ENCODE measurements at places on chromosomes 1 and 21.

DNA sequence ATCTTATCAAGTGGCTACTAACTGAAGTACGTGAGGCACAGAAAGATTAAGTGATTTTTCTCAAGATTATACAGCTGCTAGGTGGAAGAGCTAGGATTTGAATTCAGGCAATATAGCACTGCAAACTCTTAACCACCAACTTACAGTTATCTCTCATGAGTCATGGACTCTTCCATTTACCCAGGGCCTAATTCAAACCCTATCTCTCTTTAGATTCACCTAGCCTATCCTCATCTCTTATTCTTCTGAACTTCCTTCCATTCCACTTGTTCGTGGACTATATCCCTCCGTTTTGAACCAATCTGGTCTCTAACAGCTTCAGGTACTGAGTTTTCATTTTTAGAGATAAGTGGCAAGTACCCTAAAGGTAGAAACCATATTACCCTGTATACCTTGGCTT lies 92.8 kb upstream of the DMRTA2 start:
- DNase-seq = no peak

GRCh38 chr1:93223023-93223675 lies 42.6 kb downstream of the CCDC18 start:
- no peak for DNase-seq

DNA sequence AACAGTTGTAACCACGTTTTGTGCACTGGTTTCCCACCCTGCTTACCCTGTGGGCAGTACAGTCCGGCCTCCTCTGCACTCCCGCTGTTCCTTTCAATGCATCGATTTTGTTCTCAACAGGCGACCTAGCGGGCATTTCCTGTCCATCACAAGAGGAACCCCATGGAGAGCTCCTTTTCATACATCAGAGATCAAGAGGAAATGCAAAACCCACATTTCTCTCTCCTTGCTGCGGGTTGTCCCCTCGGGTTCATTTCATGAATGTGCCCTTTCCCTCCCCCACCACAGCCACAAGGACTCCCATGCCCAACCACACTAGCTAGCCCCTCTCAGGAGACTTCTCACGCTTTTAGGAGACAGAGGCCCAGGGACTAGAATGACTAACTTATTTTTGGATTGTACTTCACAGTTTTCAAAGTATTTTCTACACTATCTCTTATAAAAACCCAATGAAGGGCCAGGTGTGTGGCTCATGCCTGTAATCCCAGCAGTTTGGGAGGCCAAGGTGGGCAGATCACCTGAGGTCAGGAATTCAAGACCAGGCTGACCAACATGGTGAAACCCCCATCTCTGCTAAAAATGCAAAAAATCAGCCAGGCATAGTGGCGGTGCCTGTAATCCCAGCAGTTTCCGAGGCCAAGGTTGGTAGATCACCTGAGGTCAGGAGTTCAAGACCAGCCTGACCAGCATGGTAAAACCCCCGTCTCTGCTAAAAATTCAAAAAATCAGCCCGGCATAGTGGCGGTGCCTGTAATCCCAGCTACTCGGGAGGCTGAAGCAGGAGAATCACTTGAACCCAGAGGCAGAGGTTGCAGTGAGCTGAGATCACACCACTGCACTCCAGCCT lies 18.4 kb downstream of the ATP1A4 start:
- no peak for DNase-seq

DNA sequence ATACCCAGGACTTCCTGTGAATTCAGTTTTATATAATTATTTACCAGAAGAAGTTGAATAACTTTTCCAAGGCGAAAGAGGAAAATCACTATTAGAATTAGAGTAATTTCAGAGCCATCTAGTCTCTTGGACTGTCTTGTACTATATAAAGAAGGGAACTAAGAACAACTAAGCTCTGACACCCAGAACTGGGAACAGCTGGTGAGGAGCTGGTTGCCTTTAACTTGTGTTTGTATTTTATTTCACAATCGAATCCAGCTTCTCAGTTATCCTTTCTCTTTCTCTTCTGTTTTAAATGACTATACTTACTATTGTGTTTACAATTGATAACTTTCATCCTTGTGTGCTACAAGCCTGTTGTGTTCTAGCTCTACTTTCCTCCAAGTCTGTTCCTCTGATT lies 8.4 kb downstream of the SNX27 start:
- DNase-seq = no peak

DNA sequence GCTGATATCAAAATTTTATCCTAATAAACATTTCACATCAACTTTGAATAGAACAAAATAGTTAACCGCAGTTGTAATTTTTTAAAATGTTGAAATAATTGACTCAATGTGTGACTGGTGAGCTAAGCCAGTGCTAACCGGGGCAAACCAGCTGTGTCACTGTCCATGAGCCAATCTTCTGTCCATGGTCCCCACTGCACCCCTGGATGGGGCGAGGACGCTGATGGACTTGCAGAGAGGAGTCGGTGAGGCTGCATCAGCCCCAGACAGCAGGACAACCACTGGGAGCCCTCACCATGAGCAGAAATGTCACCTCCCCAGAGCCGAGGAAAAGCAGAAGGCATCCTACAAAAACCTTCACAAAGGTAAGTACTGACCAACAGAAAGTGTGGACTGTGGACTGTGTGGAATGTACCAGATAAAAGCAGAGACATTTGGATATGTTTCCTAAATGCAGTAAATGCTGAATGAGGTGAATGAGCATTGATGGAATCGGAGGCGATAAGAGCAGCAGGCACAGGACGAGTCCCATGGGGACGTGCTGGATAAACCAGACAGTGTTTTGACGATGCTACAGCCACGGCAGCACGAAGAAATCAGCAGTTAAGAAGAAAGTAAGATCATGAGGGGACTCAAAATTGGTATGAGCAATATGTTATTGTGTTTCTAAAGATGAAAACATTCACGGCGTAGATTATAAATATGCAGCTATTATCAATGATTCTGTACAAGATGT lies 115.0 kb upstream of the BACE2 start:
- no peak for DNase-seq

DNA sequence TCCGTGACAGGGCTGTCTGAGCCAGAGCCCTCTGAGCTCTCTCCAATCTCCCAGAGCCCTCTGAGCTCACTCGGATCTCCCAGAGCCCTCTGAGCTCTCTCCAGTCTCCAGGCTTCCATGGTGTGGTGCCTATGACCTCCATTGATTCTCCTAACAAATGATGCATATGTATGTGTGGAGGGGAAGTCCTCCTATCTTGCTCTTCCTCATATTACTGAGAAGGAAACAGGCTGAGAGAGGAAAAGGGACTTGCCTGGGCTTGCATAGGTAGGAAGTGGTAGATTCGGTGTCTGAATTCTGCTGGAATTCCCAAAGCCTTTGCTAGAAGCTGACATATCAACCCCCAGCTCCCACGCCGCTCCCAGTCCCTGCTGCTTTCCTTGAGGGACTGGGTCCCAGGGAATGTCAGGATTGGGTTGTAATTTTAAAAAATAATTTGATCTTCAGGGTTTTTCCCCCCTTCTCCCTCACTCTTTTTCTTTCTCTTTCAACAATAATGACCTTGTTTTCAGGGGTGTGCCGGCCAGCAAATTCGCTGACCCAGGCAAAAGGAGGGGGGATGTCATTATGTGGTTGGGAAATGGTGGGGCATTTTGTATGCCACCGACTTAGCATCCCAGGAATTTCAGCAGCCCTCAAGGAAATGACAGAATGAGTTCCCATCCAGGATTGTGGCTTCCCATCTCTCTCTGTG lies 42.3 kb upstream of the RUNX3 start:
- DNase-seq = no peak

- no peak for DNase-seq
Observed at GRCh38 chr1:99579691-99580172, 66.2 kb upstream of the PALMD start.

- no peak for DNase-seq
Observed at GRCh38 chr1:224420106-224420505, 14.5 kb downstream of the WDR26 start.

DNA sequence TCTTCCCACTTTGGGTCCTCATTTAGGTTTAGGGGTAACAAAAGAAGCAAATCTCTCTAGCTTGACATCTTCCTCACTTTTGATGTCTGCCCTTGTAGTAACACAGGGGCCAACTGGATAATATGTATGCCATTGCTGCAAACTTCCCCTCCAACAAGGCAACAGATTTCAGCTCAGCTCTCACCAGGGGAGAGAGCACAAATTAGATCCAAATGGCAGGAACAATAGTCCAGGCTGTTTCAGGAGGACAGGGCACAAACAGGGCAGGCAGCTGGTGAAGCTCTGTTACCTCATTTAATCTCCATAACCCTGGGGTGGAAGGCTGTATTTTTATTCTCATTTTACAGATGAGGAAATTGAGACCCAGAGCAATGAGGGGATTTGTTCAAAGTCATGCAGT lies 4.3 kb upstream of the PIK3R3 start:
- DNase-seq = no peak

GRCh38 chr1:78079580-78079979 lies 33.8 kb downstream of the GIPC2 start:
- no peak for DNase-seq
